Activated CD4-positive, alpha-beta memory T cell treated with anti-CD3 and anti-CD28 coated beads, Interleukin-2, amount 10 ng/mL, durations not matched to agents 7 days and 5 days (primary cell): ENCODE measurements at places on chromosomes 2 and 18.
A peak's percentile ranks its signal among the peaks of the same experiment; 100 is the strongest.

- DNase-seq, result no peak
Observed at GRCh38 chr18:26702086-26702485, 153.7 kb upstream of the KCTD1 start.

- no peak for DNase-seq
Observed at GRCh38 chr2:238077292-238077691, 16.5 kb downstream of the SCLY start.

GRCh38 chr2:182852801-182853200 lies 13.6 kb downstream of the FRZB start:
- no peak for DNase-seq

DNA sequence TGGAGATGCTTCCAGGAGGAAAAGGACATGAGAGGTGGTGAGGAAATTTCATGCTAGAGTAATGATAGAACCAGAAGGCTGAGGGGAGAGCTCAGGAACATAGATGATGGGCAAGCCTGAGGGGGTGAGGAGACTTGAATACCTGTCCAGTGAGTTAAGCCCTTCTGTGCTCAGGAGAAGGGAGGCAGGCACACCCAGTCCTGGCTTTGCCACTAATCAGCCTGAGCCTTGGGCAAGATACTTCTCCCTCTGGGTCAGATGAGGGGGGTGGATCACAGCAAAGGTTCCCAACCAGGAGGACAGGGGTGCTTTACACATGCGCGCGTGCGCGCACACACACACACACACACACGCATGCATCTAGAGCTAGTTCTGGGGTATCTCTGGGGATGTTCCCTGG lies 151.6 kb upstream of the MSH6 start:
- DNase-seq, result no peak

- DNase-seq, result no peak
Observed at GRCh38 chr2:197157879-197158537, 152.6 kb downstream of the ANKRD44 start.

- no peak for DNase-seq
Observed at GRCh38 chr2:60067006-60067405, 486.4 kb downstream of the BCL11A start.

DNA sequence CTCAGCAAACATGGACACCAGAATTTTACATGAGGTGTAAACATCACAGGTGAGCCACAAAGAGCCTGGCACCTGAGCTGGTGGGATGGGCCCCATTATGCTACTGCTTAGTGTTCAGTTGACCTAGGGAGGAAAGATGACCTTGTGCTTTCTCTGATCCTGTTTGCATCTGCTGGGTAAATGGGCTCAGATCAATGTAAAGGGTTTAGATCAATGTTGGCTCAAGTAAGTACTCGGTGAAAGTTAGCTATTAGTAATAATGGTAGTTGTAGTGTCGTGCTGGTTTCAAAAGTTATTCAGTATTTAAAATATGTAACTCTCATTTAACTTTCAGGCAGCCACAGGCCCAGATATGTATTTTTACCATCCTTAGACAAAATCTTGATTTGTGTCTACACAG lies 19.8 kb downstream of the ABHD3 start:
- DNase-seq, result no peak

GRCh38 chr2:54572636-54573536 lies 116.8 kb downstream of the SPTBN1 start:
- peak; percentile 67 for DNase-seq

- DNase-seq, result no peak
Observed at GRCh38 chr2:71064110-71064611, 4.3 kb upstream of the NAGK start.
